GF-D8 (cell line): ENCODE measurements at places on chromosomes 4 and X.

DNA sequence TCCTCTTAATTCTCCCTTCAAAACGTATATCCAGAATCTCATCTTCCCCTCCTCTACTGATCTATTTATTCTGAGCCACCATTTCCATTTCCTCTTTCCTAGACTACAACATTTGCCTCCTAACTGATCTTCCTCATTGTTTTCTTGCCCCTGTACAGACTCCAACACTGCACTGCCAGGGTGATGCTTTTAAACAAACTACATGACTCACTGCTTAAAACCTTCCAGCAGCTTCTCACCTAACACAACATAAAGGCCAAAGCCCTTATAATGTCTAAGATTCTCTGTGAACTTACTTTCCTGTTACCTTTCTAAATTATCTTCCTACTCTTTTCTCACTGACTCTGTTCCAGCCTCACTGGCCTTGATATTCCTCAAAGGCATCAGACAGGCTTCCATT lies 161.0 kb upstream of the HS3ST1 start:
- no peak for DNase-seq

- no peak for DNase-seq
These were observed 117.3 kb downstream of the SYNPO2 start for GRCh38 chr4:119005928-119006460.

- no peak for DNase-seq
These were observed 763 bp downstream of the CASK start for GRCh38 chrX:41922431-41923151.

GRCh38 chr4:121049072-121049599 lies 23.2 kb downstream of the NDNF start:
- no peak for DNase-seq

DNA sequence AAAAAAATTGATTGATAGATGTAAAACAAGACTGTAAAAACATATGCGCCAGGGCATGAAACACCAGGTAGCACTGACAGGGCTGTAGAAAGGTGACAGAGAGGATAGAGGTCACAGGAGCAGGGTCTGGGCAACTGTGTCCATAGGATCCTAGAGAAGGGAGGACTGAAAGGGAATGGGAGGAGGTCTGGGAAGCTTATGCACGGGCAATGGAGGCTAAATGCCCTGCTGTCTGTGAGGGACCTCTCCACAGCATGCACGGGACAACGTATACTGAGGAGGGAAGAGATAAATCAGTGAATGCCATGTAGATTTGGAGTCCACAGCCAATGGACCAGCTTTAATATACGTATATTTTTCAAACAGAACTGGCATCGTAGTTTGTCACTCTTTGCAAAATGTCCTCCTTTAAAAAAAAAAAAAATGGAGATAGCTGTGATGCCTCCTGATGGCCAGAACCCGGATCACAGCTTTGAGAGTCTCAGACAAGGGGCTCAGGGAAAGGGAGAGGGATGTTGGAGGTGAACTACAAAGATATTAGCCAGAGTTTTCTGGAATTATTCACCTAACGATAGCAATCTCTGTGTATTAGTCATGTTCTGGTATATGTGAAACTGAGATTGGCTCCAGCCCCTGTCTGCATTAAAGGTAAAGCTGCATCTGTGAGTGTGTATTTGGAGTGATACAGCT lies 16.0 kb downstream of the RAB40A start:
- DNase-seq: no peak

GRCh38 chrX:122113896-122114295 lies 1066.5 kb downstream of the GLUD2 start:
- DNase-seq: no peak

- no peak for DNase-seq
These were observed 170.3 kb upstream of the KIT start for GRCh38 chr4:54487491-54487890.

GRCh38 chr4:80586716-80587115 lies 251.2 kb downstream of the CFAP299 start:
- no peak for DNase-seq

DNA sequence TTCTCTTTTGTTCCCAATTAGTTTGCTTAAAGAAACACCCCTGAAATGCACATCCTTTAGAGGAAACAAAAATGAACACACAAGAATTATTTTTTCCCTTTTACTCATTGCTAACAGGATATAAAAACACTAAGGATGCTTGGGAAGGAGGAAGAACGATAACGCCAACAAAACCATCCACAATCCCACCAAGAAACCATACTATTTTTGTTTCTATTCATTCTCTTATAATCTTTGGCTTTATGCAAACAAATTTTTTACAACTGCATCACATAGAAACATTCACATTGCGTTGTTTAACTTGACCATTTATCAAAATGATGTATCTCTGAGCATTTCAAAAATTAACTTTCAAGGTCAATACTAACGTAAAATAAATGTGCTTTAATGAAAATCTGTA lies 12.0 kb downstream of the APBB2 start:
- DNase-seq: no peak

- no peak for DNase-seq
These were observed 641.3 kb downstream of the RPA4 start for GRCh38 chrX:97524997-97525396.

DNA sequence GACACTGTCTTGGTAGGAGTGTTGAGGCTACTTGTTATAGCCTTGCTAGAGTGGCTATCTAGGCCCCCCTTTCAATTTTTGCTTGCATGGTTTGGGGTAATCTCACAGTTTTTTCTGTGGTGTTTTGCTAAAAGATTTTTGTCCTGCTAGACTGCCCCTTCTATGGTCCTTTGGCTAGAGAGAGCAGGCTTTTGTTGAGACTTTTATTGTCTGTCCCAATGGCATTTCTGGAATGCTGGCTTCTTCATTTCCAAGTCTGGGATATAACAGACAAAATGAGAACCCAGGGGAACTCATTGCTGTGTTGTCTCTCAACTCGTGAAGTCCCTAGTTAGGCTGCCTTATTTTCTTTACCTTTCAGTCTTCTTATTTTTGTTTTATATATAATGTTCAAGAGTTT lies 160.2 kb upstream of the ZC4H2 start:
- DNase-seq: no peak

DNA sequence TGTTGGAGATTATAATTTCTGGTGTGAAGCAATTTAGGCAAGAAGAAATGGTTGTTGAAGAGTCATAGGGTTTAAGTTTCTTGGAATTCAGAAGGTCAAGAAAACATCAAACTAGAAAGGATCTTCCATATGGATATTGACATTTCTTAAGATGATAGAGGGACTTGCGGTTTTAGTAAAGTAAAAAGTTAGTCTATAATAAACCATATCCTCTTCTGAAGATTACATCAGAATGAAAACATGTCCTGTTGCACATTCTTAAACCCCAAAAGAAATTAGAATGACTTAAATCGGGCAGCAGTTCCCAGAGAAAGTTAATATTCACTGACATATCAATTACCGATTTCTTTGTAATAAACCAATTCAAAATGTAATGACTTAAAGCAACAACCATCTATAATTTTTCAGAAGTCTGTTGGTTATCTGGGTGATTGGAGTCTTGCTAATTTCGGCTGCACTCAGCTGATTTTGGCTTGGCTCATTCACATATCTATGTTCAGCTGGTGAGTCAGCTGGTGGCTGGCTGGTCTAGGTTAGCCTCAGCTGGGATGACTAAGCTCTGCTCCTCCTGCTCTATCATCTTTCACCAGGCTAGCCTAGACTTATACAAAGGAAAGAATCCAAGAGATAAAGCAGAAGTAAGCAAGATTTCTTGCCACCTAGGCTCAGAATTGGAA lies 24.4 kb upstream of the DYNLT3 start:
- no peak for DNase-seq

GRCh38 chr4:10977534-10977933 lies 293.0 kb upstream of the CLNK start:
- no peak for DNase-seq

- DNase-seq: no peak
These were observed 166.2 kb downstream of the MAGEB17 start for GRCh38 chrX:16333453-16333852.

DNA sequence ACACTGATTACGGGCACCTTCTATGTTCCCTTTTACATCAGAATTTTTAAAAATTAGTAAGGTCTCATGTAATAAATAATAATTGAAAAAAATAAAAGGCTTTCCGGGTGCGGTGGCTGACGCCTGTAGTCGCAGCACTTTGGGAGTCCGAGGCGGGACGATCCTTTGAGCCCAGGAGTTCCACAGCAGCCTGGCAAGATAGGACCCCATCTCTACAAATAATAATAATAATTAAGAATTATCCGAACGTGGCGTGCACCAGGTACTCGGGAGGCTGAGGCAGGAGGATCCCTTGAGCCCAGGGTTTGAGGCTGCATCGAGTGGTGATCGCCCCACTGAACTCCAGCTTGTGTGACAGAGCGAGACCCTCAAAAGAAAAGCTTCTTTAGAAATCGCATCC lies 771 bp upstream of the LAMTOR3 start:
- no peak for DNase-seq

- no peak for DNase-seq
These were observed 2.7 kb downstream of the SMAD1 start for GRCh38 chr4:145484225-145484846.

- DNase-seq: no peak
These were observed 38.6 kb upstream of the CEP135 start for GRCh38 chr4:55910140-55910539.

GRCh38 chrX:47101206-47101605 lies 23.0 kb downstream of the RGN start:
- DNase-seq: no peak

DNA sequence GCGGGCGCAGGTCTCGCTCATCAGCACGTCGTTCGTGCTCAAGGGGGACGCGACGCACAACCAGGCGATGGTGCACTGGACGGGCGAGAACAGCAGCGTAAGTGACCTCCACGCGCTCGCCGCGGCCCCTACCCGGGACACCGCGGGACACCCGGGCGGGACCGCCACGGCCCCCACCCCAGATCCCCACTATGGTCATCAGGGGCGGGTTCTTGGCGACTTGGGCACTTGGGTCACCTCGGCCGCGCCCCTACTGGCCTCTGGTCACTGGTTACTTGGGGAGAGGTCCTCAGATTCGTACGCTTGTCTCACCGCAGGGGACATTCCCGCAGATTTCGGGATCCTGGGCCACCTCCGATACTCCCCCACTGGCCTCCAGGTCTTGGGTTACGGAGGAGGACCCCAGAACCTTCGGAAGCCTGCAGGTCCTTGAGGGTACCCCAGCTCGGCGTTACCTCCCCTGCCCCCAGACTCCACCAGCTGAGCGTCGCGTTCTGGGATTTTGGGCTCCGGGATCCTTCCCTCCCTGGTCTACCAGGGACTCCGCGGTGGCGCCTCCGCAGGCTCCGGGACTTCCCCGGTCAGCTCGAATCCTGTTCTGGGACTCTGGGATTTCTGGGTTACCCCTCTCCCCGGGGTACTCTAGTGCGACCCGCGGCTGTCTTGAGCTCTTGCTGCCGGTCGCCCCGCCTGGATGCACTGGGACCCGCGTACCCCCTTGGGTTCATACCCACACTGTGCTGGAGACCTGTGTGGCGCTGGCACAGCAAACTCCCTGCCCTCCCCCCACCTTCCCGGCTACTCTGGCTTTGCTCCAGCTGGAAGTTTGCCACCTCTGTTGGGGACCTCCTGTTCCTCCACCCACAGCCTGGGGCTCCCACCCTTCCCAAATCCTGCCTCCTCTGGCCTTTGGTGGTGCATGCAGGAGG lies 956 bp downstream of the SORCS2 start:
- no peak for DNase-seq

GRCh38 chr4:88134536-88135355 lies 23.7 kb downstream of the ABCG2 start:
- DNase-seq: no peak

DNA sequence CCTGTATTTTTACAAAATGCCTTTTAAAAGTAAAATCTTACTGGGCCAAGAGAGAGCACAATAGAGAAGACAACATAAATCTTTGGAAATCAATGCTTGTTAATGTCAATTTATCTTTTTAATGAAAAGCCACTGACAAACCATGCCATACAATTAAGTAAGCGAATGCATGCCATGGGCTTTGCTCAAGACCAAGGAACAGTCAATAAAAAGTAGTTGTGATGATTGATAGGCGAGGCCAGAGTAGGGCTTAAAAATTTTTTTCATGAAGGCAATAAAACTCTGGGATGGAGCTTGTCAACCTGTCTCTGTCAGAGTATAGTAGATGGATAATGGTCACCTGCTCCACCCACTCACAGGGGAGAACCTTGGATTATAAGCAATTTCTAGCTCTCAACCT lies 17.5 kb upstream of the GPM6B start:
- no peak for DNase-seq

- DNase-seq: no peak
These were observed 42.1 kb upstream of the HOPX start for GRCh38 chr4:56723201-56723605.

DNA sequence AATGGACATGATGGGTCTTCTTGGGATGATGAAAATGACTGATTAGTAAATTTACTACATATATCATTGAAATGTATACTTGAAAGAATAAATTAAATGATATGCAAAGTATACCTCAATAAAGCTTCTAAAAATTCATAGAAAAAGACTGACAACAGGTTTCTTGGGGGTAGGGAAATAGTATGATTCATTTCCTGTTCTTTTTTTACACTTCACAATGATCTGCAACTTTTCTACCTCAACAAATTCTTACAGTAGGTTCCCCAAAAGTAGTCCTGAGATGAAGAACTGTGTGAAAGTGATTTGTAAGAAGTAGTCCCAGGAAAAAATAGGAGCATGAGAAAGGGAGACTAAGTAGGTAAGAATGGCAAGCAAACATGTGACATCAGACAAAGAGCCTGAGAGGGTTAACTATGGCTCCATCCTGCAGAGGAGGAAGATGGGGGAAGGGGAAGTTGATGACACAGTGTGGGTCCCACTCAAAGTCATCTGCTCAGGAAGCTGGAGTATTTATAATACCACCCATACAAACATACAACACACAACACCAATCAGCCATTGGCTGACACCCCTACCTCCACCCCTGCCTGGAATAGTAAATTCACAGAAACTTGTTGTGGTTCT lies 73.9 kb downstream of the ARHGAP6 start:
- DNase-seq: no peak

DNA sequence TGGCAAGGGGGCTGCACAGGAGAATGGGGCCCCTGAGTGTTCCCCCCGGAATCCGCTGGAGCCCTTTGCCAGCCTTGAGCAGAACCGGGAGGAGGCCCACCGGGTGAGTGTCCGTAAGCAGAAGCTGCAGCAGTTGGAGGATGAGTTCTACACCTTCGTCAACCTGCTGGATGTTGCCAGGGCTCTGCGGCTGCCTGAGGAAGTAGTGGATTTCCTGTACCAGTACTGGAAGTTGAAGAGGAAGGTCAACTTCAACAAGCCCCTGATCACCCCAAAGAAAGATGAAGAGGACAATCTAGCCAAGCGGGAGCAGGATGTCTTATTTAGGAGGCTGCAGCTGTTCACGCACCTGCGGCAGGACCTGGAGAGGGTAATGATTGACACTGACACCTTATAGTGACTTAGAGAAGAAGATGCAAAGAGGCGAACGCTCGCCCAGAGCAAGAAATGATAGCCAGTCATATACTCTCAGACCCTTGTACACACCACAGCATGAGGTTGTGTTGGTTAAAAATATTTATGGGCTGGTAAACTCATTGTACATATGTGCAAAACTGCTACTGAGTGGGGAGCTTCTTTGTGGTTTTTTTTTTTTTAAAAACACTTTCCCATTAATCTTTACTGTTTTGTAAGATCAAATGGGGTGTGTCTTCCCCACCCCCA lies 52.5 kb downstream of the JADE1 start:
- DNase-seq: peak; percentile 54

- no peak for DNase-seq
These were observed 63.0 kb upstream of the LNX1 start for GRCh38 chr4:53654300-53654758.
